ENCODE measurements at places on chromosomes 4 and X.
A peak's percentile ranks its signal among the peaks of the same experiment; 100 is the strongest.

GRCh38 chr4:102868153-102868780, 525 bp upstream of the CISD2 start:
- DNase-seq = no peak

DNA sequence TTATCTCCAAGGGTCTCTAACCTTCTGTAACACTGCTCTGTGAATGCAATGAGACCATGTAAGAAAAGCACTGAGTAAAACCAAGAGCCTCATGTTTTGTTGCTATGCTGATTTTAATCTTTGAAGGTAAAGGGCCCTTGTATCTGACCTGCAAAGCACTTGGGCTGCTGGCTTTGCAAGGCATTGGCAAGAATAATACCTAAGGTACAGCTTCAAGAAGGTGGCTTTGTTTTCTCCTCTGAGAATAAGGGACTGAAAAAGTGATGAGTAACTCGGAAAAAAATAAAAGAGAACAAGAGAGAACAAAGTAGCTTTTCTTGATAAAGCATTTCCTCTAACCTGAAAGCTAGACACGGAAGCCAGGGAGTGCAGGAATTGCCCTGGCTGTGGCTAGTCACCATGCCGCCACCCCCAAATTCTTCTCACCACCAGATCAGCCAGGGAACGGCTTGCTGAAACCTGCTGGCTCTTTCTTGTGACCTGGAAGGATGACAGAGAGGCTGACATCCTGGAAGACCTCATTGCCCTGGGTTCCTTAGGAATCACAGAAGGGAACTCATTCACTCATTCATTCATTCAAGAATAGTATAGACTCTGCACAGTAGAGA, 41.8 kb upstream of the HS3ST1 start:
- DNase-seq = no peak

DNA sequence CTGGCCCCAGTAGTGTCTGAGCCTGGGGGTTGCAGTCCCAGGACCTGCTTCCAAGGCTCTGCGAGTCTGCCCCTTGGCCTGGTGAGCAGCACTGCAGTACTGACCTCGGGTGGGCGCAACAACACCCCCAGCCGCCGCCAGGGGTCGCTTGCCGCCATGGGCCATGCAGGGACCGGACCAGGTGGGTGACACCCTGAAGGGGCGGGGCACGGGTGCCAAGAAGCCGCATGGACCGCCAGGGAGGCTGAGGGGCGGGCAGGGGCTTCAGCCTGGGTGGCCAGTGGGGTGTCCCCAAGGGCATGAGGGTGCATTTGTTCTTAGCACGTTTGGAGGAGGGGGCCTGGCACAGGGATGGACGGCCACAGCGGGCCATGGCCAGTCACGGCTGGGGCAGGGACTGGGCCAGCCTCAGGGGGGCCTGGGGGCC, 25.0 kb downstream of the TACC3 start:
- peak; percentile 80 for DNase-seq

DNA sequence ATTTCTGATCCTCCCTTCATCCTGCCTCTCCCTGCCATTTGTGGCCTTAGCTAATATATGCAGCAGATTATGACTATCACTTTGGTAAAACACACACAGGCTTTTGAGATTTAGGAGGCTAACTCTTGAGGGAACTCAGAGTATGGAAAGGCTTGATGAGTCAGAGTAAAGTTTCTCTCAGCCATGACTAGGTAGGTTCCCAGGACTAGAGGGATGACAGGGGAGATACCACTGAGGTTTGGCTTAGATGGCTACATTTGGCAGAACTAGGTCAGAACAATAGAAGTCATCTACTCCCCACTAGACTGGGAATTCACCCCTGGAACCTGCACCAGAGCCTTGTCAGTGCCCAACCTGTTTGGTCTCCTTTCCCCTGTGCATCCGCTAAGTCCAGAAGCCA, 585.7 kb downstream of the TLL1 start:
- peak; percentile 49 for DNase-seq

- DNase-seq = no peak
Observed at GRCh38 chr4:136992032-136992431, 540.3 kb downstream of the PCDH18 start.

DNA sequence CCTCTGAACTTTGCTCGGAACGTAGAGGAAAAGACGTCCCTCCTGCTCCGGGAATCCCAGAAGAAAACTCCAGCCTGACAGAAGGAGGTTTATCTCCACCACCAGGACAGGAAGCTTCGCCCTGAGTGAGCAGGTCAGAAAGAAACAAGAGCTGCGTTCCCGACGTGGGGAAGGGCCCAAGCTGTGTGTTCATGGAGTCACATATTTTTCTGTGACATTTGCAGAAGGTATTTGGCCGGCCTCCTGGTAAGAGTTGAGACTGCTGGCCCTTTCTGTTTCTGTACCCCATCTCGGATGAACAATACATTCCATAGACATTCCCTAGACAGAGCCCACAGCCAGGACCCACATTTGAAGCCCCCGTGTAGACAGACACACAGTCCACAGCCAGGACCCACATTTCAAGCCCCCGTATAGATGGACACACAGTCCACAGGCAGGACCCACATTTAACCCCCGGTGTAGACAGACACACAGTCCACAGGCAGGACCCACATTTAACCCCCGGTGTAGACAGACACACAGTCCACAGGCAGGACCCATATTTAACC, 230.8 kb downstream of the SHOX start:
- no peak for DNase-seq

DNA sequence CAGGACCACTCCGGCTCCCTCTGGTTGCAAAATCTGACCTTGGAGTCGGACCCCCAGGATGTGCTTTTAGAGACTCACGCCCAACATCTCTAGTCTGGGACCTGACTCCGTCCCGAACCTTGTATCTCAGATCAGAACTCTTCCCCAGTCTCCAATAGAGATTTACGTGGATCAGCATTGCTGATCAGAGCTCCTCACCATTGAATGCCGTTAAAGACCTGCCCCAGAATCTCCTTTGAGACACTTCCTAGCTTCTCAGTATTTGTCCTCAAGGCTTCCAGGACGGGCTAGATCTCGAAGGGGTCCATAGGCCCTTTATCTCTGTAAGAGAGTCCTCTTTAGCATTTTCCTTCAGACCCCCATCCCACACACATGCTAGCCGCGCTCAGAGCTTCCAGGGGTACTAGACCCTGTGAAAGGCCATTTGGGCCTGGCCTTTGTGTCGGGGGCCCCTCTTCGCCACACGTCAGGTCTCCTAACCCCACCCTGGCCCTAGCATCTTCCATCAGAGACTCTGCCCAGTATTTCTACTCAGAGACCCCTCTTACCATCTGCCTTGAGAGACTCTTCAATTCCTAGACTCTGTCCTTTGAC, 662 bp downstream of the UBA1 start:
- no peak for DNase-seq

- DNase-seq = no peak
Observed at GRCh38 chrX:122303761-122304160, 880.3 kb upstream of the GRIA3 start.

- DNase-seq = no peak
Observed at GRCh38 chr4:80035336-80035735, 37.7 kb downstream of the ANTXR2 start.

DNA sequence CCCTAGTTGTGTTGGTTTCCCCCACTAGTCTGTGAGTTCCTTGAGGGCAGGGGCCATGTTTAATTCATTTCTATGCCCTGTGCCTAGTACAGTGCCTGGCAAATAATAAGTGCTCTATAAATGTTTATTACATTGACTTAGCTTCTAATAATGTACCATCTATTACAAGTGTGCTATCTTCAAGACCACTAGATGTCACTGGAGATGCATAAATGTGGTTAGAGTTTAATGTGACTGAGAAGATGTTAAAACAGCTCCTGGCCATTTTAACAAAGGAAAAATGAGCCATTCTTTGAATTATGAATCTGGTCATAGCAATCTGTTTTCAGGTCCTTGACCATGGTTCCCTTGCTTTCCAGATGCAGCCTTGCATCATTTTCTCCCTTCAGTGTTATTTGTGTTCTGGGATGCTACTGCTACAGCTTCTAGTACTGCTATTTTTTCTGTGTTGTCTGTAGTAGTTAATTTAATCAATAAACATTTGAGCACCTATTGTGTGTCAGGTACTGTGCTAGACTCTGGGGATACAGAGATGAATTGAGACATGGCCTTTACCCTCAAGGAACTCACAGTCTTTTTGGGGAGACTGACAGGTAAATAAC, 43.2 kb downstream of the SLC9A6 start:
- DNase-seq = peak; percentile 65

DNA sequence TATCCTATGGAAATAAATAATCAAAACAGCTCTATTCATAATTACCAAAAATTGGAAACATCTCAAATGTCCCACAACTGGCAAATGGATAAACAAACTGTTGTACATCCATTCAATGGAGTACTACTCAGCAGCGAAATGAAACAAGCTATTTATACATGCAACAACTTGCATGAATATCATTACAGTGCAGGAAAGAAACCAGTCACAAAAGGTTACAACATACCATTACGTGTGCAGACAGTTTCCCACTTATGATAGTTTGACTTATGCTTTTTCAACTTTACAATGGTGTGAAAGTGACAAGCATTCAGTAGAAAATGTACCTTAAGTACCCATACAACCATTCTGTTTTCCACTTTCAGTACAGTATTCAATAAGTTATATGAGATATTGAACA, 82.3 kb downstream of the NEK1 start:
- DNase-seq = no peak

DNA sequence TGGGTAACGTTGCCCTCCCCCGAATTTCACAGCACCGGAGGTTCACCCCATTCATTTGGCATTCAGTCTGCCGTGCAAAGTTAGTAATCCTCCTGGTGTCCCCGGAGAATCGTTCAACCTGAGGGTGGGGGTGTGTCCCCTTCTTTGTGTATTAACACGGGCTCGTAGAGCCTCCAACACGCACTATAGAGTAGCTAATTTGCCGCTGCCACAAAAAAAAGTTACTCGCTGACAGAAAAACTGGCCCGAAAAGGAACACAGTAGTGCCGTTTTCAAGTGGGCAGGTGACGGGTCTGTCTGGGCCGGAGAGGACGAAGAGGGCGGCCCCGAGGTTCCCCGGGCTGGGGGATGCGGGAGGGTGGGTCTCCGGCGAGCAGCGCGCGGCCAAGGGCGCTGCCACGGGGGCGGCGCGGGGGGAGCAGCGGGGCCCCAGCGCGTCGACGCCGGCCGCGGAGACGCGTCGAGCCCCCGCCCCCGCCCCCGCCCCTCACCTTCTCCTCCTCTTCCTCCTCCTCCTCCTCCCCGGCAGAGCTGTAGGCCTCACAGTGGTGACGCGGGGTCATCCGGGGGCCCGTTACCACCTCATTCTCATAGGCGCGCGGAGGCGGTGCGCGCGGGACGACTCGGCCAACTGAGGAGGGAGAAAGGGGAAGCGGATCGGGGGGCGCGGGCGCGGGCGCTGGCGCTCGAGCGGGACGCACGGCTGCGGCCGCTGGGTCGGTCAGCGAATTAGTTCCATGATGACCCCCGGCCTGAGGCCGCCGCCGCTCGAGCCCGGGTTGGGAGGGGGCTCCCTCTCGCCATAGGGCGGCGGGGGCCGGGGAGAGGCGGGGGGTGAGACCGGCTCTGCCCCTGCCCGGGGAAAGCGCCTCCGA, 571 bp downstream of the CCNI start:
- peak; percentile 81 for DNase-seq

DNA sequence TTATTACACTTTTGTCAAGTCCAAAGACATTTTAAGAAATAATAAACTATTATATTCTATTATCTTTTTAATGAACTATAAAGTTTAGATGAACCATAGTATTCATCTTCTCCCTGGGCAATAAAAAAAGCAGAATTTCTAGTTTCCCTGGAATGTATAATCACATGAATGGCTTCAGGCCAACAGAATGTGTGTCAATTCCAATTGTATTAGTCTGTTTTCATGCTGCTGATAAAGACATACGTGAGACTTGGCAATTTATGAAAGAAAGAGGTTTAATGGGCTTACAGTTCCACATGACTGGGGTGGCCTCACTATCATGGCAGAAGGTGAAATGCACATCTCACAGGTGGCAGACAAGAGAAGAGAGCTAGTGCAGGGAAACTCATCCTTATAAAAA, 70.7 kb upstream of the ANXA10 start:
- peak; percentile 41 for DNase-seq

DNA sequence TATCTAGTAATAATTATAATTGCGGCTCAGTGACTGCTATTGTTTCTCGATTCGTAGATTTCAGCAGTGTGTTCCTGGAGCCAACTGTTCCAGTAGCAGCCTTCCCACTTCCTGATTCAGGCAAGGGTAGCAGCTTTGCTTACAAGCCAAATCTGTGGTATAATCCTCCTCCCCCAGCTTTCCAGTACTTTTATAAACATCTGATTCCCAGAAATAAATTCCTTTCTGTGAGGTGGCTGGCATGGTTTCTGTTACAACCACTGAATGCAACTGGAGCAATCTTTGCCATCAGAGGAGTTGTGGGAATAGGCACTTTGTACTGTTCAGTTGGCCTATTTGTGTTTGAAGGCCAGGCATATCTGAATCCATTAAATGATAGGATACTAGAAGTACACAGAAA, 80.0 kb downstream of the GLRA3 start:
- DNase-seq = peak; percentile 8

DNA sequence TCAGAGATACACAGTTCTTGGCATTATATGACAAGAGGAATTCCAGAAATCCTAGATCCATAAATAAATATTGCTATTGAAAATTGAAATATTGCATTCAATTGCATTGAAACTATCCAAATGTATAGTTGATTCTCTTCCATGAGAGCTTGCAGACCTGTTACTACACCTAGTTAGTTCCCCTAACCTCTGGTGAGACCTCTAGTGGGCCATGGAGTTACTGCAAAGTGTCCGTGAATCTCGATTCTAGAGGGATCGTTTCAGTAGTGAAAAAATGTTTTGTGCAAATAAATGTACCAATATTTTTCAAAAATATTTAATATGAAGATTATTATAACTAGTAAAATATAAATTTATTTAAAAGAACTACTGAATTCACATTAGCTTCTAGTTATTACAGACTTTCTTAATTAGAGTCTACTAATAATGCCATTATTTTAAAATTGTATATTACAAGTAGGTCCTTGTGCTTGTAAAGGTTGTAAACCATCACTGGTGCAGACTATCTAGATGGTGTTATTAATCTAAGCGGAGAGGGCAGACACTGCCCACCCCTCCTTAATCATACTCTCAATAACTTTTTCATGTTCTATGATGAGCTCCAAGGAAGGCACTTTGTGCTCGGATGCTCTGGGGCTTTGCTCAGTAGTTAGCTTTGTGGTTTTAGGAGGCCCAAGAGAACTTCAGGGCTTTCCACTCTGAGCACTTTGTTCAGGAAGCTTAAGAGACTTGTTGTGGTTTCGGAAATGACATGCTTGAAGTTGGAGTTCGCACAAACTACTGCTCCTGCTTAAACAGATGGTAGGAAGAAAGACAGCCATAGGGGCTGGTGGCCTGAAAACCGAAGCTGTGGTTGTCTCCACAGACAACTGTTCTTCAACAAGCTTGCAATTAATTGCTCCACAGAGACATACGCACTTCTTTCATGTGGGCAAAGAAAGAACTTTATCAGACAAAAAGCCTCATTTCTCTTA, 42.8 kb downstream of the IL21 start:
- DNase-seq = peak; percentile 62

- DNase-seq = no peak
Observed at GRCh38 chrX:133454491-133454914, 39.2 kb upstream of the GPC4 start.

DNA sequence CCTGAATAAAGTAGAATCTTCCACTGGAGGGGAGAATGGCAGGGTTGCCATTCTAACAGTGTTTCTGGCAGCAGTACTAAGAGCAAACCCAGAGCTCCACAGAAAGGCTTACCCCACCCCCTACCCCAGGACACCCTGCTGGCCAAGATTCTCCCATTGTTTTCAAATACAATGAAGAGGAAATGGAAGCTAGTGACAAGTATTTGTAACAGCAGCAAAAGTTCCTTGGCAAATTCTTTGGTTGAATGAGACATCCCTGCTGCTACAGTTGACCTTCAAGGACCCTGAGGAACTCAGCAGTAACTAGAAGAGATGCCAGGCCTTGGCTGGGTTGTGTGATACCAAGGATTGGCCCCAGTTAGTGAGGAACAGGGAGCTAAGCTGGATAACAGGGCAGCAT, 124.2 kb upstream of the DGKK start:
- no peak for DNase-seq

Measured in ELR (cell line).